ENCODE measurements at places on chromosomes 11 and 22. TPM values are rescaled to one million over a fixed set of nuclear protein-coding genes. Genes with fewer than 3 reads are reported as not detected.
A peak's percentile ranks its signal among the peaks of the same experiment; 100 is the strongest.

DNA sequence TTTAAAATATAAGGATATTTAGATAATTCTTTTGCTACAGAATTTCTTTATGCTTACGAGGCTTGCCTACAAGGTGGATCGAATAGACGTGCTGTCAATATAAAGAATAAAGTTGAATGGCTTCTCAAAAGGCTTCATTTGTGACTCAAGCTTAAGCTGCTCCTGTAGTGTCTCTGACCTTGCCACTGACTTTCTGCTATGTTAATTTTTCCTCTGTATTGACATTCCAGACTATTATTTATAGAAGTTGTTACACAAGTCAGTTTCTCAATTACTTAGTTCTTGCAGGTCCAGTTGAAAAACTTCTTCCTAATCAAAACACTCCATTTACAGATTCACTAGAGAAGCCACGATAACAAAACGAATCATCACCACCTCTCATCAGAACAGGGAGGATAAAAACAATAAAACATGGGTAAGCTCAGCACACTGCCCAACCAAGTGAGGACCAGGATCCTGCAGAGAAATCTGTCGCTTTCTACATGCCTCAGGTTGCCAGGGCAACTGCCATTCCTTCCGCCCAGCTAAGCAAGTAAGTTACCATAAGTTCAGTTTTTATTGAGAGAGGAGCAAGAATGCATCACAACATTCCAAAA, 39.0 kb upstream of the CHKA start:
- H3K36me3 ChIP-seq, result peaks cover 36% of the 10 kb centered on the region
- no peaks in the 10 kb centered on the region for H3K27me3 ChIP-seq
- no peak overlapping the region for H3K4me3 ChIP-seq
- peaks cover 8% of the 10 kb centered on the region for H3K4me1 ChIP-seq

- no peak overlapping the region for H3K4me3 ChIP-seq
- peaks cover 4% of the 10 kb centered on the region for H3K36me3 ChIP-seq
- H3K27me3 ChIP-seq, result peaks cover 8% of the 10 kb centered on the region
- H3K27ac ChIP-seq, result no peak overlapping the region
Observed at GRCh38 chr22:43216738-43217137, 29.8 kb upstream of the TTLL12 start.

DNA sequence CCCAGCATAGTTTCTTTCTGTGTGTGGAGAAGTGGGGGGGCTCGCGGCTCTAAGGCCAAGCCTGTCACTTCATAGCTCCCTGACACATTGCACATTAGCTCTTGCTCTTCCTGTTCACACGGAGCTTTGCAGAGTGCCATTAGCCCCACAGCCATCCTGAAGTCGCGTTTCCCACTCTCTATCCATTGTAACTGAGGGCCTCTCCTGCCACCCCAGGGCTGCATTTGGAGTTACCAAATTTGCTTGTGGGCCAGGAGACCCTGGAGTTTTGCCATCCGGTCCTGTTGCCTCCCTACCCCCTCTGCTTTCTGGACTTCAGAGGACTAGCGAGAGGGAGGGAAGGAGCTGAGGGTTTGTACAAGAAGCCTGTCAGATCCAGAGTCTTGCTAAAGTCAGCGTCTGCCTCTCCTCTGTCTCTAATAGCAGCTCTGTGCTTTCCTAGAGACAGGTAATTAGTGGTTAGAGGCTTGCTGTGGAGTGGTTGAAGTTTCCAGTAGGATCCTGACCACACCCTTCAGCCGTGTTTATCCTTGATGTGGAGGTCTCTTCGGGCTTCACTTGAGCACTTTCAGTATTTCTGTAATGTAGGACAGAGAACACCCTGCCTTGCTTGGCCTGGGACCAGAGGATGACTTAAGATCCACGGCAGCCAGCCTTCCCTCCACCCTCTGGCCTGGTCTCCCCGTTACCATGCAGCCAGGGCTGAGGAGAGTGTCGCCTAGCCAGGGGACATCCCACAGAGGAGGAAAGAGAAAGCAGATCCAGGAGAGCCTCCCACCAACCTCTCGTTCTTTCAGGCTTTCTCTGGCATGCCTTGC, 14.1 kb downstream of the DCPS start:
- peaks cover 3% of the 10 kb centered on the region for H3K36me3 ChIP-seq
- H3K27ac ChIP-seq, result peak overlapping the region; percentile 94
- H3K4me3 ChIP-seq, result peak overlapping the region; percentile 37

- no peaks in the 10 kb centered on the region for H3K4me1 ChIP-seq
- no peak for DNase-seq
- H3K4me3 ChIP-seq, result no peak overlapping the region
- no peaks in the 10 kb centered on the region for H3K36me3 ChIP-seq
- no peak overlapping the region for H3K27ac ChIP-seq
Observed at GRCh38 chr11:90757849-90758494, 535.1 kb upstream of the CHORDC1 start.

Gene OPCML
- 2.7 TPM for total RNA-seq
